ENCODE measurements at places on chromosomes 12 and 14. TPM values are rescaled to one million over a fixed set of nuclear protein-coding genes. Genes with fewer than 3 reads are reported as not detected.

The SYCP3 gene
- 0.80 TPM for total RNA-seq

The RTL1 gene
- not detected for total RNA-seq

The KCNC2 gene
- total RNA-seq = not detected

The IL22 gene
- total RNA-seq = not detected

The PMEL gene
- 0.90 TPM for total RNA-seq

The SLC6A15 gene
- total RNA-seq = 0.39 TPM

The AQP2 gene
- total RNA-seq = not detected
